ENCODE measurements at places on chromosomes 11 and 22.

- no peak for DNase-seq
Observed at GRCh38 chr11:122045181-122045586, 70.8 kb downstream of the BLID start.

DNA sequence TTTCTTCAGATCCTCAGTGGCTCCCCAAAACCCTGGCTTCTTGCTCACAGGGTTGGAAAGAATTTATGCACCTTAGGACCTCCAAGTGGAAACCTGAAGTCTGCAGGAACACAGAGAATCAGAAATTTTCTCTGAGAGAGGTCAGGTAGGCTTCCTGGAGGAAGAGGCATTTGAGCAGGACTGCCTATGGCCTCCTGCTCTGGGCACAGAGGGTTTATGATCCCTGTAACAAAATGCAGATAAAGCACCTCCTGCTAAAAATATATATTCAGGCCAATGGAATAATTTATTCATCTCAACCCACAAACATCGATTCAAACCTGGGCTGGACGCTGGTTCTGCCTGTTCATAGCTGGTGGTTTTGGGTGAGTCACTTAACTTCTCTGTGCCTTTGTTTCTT lies 68.1 kb upstream of the FGF3 start:
- no peak for DNase-seq

- DNase-seq, result no peak
Observed at GRCh38 chr11:122647736-122648275, 7.7 kb upstream of the UBASH3B start.

DNA sequence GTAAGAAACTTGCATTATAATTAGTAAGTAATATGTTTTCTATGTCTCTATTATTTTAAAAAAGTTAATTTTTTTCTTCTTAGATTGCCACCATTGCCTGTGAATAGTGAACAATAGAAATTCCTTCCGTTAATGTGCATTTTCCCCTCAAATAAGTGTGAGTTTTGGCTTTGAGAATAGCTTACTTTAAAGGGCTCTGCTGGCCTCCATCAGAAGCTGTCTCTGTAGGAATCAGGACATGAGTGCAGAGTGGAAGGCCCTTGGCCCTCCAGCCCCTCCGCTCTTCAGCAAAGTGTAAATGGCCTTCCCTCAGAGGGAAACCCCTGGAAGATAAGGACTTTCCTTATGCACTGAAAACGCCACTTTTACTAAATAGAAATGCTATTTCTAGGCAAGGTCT lies 24.1 kb upstream of the ADORA2A start:
- no peak for DNase-seq

DNA sequence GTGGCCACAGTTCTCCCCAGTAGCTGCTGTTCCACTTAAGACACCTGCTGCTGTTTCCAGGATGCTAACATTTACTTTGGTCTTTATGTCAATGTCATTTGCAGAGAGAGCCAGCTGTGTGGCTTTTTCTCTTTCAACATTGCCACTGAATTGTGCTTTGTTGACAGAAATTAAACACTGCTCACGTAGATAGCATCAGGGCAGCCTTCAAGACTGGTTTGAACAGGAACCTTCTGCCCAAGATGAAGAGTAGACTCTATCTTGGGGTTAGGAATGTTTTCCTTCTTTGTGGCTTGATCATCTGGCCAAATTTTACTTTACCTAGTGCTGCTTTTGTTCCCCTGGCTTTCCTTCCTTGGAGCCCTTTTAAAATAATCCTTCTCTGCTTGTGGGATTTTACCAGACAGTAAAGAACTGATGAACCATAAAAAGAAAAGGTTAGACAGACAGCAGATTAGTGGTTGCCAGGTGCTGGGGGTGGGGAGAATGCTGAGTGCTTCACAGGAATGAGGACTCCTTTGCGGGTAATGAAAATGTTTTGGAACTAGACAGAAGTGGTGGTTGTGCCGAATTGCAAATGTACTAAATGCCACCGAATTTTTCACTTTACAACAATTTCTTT lies 22.7 kb upstream of the XBP1 start:
- DNase-seq, result no peak

GRCh38 chr11:121281698-121282097 lies 10.9 kb upstream of the SC5D start:
- no peak for DNase-seq

DNA sequence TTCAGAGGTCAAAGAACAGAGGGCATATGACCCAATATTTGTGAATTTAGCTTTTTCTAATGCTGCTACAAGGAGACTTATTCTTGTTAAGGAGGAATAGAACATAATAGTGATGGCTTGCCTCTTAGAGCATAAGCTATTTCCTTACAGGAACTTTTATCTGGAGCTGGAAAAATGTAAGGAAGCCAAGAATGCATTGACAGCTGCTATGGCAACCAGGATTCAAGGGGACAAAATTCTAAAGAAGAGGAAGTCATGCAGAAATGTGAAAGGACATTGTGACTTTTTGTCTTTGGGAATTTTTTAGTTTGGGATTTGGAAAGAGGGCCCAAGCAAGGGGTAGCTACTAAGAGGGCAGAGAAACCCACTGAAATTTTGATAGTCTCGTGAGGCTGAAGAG lies 51.1 kb downstream of the EHF start:
- no peak for DNase-seq

DNA sequence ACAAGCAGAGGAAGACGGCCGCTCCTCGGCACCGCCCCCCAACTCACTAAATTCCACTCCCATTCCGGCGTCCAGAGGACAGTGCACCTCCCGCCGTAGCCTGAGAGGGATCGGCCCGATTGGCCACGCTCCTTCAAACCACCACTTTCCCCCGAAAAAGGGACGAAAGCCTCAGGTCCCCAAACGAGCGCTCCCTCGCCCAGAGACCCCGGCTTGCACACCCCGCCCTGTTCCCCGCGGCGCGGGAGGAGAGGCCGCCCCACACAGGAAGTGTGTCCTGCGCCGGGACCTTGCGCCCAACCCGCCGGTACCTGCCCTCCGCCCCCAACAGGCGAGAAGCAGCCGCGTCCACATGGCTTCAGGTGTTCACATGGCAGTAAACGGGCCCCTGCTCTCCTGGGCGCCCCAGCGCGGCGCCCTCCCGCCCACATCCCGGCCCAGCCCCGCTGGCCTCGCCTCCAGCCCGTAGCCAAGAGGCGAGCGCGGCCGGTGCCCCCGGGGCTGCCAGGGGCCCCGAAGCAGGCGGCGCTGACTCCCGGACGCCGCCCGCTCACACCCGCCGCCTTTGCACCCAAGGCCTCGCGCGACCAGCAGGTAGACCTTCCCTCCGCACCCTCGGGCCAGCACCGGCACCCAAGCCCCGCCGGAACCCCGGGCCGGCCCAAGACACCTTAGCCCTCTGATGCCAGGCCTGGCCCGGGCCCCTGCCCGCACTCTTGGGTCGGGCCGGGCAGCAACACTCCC lies 849 bp downstream of the TCF20 start:
- DNase-seq, result peak; percentile 78

DNA sequence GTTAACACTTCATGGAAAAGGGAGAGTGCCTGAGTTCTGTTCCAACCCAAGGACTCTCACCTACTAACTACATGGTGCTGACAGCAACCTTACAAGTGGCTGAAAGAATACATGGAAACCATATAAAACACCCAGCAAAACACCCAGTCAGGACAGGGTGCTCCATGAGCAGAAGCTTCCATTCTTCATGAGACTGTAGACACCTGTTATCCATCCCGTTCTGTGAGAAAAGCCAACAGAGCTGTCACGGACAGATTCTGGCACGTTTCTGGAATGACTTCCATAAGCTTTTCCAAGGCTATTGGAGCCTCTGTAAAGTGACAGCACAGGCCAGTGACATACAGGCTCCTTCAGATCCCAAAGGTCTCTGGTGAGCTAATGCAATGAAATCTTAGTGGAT lies 23.2 kb downstream of the PRR14L start:
- no peak for DNase-seq

DNA sequence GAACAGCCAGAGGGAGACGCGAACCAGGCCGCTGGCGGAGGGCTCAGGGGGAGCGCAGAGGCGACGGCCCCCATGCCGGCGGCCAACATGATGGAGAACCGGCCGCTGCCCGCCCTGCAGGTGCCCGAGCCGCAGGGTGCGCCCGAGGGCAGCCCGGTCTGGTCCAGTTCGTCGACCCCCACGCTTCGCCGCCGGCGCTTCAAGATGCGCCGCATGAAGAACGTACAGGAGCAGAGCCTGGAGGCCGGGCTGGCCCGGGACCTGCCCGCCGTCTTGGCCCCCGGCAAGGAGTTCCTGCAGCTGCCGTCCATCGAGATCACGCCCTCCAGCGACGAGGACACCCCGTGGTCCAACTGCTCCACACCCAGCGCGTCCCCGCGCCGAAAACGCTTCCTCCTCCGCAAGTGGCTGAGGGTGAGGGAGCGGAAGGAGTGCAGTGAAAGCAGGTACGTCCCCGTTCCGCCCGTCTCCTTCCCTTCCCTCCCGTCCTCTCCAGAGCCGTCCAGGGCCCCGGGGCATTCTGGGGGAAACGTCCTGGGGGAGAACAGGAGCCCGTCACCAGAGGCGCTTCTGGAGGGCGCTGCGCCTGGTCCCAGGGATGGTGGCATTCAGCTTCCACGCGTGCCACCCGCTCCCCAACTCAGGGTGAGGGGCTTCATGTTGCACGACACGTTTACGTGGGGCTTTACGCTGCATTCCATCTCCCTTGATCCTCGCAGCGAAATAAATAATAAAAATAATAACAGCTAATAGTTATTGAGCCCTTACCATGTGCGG lies 840 bp downstream of the GRAMD1B start:
- peak; percentile 52 for DNase-seq

GRCh38 chr11:70500076-70500847 lies 101.9 kb downstream of the CTTN start:
- DNase-seq, result no peak

- no peak for DNase-seq
Observed at GRCh38 chr11:27612932-27613880, 87.0 kb downstream of the BDNF start.

GRCh38 chr22:48277868-48278581 lies 1515.6 kb downstream of the TBC1D22A start:
- no peak for DNase-seq

GRCh38 chr11:2127482-2128129 lies 11.6 kb downstream of the IGF2 start:
- no peak for DNase-seq

- no peak for DNase-seq
Observed at GRCh38 chr11:68870470-68870869, 28.8 kb upstream of the CPT1A start.

- no peak for DNase-seq
Observed at GRCh38 chr11:94472916-94473799, 20.5 kb downstream of the MRE11 start.

- DNase-seq, result no peak
Observed at GRCh38 chr11:118915396-118915795, 10.3 kb downstream of the BCL9L start.

DNA sequence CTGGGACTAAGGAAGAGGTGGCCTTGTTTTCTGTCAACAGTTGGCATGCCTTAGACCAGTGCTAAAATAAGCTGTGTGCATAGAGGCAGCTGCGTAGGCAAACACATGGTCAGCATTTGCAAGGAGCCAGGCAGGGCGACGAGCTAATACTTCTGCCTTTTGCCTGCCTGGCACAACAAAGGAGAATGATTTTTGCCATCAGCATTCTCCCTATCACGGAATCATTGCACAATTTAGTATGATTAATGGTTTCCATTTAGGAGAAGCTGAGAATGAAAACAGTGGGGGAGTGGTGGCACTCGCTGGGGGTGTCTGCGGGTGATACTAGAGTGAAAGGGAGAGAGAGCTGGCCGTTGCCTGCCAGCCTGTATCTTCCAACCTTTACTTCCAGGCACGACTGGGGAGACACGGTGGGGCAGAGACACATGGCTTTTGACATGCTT lies 336.0 kb downstream of the CADM1 start:
- DNase-seq, result no peak

- DNase-seq, result no peak
Observed at GRCh38 chr11:33879375-33879774, 12.5 kb downstream of the LMO2 start.

DNA sequence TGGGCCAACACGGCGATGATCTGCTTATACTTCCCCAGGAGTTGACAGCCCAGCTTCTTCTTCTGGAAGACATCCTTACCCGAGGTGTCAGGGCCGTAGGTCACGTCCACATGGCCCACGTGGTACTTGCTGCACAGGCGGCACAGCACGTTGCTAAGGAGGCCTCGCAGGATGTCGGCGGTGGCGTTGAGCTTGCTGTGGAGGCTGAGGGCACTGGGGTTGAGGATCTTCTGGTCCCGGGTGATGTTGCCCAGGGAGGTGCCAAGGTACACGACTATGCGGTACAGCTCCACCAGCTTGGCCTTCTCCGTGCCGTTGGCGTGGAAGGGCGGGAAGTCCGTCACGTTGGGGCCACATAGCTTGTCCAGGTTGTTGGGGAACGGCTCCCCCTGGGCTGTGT lies 2.9 kb downstream of the LIF start:
- no peak for DNase-seq

DNA sequence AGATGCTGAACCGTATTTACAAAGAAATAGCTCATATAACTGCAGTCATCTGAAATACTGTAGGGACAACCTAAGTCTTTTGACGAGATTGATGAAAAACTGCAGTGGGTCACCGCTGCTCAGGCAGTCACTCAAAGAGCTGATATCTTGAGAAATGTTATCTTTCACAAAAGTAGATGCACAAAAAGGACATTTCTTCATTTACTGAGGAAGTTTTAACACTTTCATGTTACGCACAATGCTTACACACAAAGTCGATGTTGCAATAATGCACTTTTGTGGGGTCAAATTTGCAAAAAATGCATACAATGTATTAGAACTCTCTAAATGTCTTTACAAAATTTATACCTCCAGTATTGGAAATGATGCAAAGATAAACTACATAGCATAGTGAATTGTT lies 16.2 kb upstream of the OR10V1 start:
- no peak for DNase-seq

- peak; percentile 31 for DNase-seq
Observed at GRCh38 chr11:111604392-111605009, 2.3 kb downstream of the SIK2 start.

- no peak for DNase-seq
Observed at GRCh38 chr11:95132956-95133355, 43.3 kb downstream of the ENDOD1 start.

DNA sequence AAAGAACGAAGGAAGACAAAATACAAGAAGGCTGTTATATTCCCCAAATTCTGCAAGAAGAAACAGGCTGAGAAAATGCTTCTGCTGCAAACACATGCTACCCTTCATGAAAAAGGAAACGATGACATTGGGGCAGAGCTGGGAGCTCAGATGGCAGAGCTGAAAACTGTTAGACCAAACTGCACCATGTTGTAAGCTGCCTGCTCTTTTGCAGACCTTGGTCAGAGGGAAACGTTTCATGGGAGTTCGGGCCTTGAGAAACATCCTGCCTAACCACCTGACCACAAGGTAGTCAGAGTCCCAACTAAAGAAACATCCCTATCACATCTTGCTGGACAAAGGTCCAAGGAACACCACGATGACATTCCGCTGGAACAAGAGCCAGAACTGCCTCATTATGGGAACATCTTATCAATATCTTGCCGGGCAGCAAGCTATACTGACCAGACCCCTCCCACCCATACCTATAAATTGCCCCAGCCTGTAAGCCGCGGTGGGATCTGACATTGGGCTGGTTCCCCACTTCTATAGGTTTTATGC lies 110.7 kb upstream of the CTSC start:
- no peak for DNase-seq

GRCh38 chr11:121670805-121671282 lies 218.1 kb upstream of the SORL1-AS1 start:
- no peak for DNase-seq
